ENCODE measurements at places on chromosomes 7 and 10.

- DNase-seq: no peak
Observed at GRCh38 chr7:28356619-28357018, 55.7 kb upstream of the CREB5 start.

DNA sequence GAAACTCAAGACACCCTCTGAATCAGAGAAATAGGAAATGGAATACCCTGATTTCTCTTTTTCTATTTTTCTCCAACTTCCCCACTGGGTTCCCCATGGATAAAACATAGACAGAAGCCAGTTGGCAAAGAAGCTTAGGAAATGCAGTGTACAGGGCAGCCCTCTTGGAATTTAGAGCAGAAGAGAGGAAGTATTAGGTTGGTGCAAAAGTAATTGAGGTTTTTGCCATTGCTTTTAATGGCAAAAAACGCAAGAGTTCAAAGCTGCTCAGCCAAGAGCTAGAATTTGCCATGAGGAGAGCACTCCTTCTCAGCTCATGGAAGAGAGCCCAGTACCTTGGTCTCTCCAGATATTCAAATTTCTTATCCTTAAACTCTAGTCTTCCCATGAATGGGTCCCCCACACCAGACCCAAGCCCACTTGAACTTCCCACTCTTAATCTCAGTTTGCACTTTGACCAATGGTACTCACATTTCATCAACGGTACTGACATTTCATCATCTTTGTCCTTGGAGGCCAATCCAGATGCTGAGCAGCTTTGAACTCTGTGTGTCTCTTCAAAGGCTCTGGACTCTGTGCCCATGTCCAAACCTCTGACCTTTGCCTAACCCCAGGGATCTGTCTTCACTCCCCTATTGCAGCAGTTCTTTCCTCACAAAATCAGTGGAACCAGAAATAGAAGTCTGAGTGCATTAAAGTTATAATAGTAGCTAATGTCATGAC, 73.2 kb upstream of the PPP1R3C start:
- DNase-seq: no peak

DNA sequence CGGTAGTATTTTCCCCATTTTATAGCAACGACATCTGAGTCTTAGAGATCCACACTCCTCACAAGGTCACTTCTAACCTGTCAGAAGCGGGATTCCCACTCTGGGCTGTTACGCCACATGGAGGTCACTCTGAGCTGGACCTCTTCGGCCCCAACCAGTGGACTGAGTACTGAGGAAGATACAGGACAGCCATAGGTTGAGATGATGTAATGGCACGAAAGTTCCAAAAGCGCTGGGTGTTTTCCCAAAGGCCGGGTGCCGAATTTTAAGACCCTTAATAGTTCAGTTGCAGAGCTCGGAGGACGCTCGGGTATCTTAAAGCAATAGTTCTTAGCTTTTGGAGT, 699 bp downstream of the GHITM start:
- no peak for DNase-seq

DNA sequence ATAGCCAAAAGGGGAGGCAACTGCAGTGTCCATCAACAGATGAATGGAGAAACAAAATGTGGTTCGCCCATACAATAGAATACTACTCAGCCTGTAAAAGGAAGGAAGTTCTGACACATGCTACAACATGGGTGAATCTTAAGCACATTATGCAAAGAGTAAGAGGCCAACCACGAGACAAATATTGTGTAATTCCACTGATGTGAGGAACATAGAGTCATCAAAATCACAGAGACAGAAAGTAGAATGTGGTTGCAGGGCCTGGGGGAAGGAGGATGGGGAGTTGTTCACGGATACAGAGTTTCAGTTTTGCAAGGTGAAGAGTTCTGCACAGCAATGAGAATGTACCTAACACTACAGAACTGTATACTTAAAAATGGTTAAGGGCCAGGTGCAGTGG, 13.7 kb upstream of the C10orf71 start:
- DNase-seq: no peak

DNA sequence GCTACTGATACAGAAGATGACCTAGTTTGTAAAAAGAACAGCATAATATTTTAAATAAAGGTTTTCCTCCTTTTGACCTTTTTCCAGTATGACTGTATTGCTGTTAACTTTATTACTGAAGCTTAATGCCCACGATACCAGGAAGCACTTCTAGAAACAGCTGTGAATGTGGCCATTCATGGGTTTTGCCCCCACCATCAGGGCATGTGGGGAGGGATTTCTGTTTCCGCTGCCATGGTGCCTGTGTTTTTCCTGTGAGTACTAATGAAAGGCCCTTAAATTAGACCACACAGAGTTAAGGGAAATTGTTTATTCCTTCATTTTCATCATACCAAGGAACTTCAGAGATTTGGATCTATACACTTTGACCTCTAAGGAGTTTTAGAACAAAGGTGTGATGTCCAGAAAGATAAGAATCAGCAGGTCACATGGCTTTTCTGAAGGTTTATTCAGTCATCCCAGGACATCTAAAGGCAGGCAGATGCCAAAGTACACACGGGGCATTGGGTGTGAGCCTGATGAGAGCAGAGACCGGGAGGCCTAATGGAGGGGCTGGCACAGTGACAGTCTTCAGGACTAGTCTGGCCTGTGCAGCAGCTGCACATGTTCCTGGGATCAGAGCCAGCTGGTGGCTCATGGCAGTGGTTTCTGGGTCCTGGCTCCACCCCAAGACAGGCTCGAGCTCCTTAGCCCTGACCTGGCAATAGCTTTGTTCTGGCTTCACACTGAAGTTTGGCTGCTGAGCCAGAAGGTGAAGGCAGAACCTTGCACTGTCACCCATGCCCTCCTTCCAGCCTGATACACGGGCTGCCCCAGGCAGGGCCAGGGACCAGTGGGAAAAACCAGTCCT, 190.9 kb downstream of the REEP3 start:
- peak; percentile 87 for DNase-seq

DNA sequence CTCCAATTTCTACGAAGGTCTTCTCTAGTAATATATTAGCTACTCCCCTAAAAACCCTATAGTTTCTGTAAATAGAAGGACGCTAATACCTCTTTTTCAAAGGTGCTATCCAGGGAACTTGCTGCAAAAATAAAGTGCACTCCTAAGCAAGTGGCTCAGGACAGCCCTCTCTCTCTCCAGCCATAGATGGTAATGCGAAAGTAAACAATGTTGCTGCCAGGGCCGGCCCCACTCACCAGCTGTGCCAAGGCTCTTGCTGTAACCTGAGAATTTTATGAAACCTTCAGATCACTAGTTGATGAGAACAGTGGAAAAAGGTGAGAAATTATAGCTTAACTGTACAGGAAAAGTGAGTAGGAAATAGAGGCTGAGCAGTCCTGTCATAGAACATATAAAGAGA, 10.9 kb upstream of the TAS2R39 start:
- DNase-seq: no peak

DNA sequence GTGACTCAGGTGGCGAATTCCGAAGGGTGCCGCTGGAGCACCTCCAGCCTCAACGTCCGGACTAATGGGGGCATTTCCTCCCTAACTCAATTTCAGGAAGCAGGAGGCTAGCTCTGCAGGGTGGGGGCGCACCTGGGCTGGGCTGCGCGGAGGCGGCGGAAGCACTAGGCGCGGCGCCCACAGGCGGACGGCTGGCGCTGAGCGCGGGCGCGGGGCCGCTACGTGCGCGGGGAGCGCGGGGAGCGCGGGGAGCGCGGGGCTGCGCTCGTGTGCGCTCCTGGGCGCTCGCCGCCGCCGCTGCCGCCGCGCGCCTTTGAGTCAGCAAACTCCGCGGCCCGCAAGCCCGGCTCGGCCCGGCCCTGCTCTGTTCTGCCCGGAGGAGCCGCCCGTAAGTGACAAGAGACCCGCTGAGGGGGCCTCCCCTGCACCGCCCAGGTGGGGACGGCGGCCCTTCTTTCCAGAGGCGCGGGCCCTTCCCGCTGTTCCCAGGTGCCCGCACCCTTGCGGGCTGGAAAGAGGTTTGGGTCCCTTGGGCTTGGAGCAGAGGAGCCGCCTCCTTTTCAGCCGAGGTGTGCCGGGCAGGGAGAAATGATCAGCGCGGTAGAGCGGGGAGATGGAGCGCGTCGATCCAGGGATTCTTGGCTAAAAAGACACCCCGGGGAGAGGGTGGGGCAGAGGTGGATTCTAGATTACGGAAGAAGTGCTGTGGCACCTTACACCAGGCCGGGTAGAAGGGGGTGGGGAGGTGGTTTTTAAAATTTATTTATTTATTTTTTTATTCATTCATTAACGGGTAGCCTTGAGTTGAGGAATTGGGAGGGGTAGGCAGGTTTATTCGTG, at the start of gene SNX10:
Gene SNX10, plus strand, starts transcription at position 164 of the 840 bp plus-strand sequence. CDS start 54,581 bp downstream, outside the sequence.
- no peak for DNase-seq

GRCh38 chr10:128463991-128464760, 338.0 kb upstream of the MKI67 start:
- no peak for DNase-seq

- no peak for DNase-seq
Observed at GRCh38 chr10:35898716-35899440, 256.8 kb upstream of the FZD8 start.

DNA sequence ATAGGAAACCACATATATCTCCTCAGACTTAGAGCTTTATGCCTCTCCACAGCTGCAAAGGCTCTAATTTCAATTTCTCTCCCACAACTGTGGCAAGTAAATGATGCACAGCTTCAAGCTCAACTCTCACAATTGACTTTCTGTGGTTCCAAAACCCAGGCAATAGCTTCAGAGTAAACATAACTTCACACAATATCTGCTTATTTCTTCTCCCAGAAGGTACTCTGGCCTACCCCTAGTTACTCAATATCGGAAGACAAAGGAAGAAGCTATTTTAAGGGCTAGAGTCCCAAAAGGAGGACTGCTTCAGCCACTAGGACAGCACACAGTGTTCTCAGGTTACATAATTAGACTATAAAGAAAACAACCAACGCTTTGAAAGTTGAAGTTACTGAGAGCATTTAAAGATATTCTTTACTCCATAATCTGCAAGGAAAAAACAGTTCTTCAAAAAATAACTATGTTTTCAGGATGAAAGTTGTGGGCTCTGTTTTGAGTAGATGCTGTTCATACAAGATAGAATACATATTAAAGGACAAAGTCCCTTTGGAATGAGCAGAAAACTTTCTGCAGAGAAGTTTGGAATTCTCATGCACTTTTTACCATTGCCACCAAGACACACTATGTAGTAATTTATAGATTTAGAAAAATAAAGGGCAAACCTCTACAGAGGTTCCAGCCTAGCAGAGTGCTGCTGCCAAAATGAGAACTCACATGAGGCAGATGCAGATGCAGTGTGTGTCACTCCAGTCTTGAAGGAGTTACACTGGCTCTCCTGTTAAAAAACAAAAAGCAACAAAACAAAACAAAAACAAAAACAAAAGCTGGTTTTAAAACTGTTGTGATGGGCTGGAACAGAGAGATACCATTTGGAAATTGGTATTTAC, 81.8 kb downstream of the NT5C2 start:
- no peak for DNase-seq

GRCh38 chr10:13337128-13337826, 10.8 kb downstream of the SEPHS1 start:
- DNase-seq: no peak

GRCh38 chr10:89684604-89685003, 16.8 kb upstream of the KIF20B start:
- no peak for DNase-seq

DNA sequence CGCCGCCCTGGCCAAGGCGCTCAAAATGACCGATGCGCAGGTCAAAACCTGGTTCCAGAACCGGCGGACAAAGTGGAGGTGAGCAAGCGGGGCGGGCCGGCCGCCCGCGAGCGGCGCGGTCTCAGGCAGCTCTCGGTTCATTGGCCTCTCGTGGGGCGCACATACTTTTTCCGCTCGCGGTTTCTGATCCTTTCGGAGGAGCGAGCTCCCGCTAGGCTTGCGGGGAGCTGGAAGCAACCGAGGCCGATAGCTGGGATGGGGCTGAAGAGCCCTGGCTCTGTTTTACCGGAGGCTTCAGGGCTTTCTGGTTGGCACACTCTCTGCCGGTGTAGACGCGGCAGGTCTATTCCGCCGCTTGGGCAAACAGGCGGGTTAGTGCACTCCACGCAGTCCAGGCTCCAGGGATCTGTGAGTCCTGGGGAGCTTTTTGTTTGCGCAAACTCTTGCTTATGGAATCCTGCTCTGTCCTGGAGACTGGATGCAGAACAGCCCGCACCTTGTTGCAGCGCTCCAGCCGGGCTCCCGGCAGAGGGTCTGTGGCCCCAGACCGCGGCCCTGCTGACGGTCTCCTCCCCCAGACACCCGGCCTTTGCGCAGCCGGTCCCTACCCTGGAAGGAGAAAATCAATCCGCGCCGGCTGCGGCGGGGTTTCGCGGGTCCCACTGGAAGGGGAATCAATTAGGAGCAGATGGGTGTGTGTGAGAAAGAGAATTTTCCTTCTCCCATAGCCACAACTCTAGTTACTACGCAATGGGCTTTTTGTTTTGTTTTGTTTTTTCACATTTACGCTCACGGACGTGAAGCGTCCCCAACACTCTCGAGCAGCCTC, 3.4 kb downstream of the TLX1 start:
- DNase-seq: no peak

- no peak for DNase-seq
Observed at GRCh38 chr10:29348836-29349235, 60.0 kb downstream of the LYZL1 start.

DNA sequence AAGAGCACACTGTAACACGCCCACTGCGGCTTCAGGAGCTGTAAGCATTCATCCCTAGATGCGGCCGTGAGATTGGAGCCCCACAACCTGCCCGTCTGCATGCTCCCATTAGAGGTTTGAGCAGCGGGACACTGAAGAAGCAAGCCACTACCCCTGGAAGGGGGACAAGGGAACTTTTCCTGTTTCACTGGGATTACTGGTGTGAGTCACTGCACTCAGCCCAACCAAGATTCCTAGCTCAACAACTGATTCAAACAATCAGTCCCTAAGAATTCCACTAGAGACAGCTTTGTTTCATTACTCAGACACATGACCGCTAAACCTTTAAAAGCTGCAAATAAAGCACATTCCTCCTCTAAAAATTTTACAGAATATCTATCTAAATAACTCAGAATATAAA, 69.8 kb downstream of the ORC5 start:
- peak; percentile 34 for DNase-seq

DNA sequence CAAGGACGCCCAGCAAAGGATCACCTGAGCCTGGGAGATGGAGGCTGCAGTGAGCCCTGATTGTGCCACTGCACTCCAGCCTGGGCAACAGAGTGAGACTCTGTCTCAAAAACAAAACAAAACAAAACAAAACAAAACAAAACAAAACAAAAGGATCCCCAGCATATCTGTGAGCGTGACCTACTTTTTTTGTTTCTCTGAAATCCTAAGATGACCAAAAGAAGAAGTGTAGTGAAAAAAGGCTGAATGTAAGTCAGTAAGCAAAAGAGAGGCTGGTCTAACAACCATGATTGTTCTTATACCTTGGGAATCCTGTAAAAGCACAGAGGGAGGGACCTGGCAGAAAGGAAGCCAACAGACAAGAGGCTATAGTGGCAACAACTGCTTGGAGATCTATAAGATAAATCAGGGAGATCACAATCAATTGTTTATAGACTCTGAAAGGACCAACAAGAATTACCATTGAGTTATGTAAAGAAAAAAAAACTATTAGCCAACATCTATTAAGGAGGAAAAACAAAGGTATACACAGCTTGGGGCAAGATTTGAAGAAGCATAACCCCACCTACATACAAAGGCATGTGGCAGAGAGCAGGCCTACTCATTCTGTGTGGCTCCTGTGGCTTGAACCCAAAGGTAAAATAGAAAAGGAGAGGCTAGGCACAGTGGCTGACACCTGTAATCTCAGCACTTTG, 255.2 kb upstream of the KLF14 start:
- DNase-seq: no peak

All from BJ (cell line).